ENCODE measurements at places on chromosomes 7 and 10. TPM values are rescaled to one million over a fixed set of nuclear protein-coding genes. Genes with fewer than 3 reads are reported as not detected.

DNA sequence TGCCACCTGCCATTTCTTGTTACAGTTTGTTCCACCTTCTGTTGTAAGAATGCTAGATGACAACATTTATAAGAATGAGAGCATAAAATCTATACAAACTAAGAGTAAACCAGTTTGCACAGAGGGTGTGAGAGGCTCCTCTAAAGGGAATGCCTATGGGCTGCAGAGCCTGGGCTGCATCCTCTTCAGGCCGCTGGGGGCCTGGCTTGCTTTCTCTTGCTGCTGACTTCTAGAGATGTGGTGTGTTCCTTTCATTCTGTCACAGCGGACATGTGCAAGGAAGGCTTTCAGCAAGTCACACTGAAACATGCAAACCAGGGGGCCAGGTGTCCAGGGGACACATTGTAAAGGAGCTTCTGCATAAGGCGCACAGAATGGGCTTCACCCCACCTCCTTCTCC lies 7.1 kb upstream of the ATP6V1F start:
- no peaks in the 10 kb centered on the region for H3K27me3 ChIP-seq
- H3K27ac ChIP-seq, result no peak overlapping the region
- no peaks in the 10 kb centered on the region for H3K4me1 ChIP-seq
- no peak for DNase-seq

DNA sequence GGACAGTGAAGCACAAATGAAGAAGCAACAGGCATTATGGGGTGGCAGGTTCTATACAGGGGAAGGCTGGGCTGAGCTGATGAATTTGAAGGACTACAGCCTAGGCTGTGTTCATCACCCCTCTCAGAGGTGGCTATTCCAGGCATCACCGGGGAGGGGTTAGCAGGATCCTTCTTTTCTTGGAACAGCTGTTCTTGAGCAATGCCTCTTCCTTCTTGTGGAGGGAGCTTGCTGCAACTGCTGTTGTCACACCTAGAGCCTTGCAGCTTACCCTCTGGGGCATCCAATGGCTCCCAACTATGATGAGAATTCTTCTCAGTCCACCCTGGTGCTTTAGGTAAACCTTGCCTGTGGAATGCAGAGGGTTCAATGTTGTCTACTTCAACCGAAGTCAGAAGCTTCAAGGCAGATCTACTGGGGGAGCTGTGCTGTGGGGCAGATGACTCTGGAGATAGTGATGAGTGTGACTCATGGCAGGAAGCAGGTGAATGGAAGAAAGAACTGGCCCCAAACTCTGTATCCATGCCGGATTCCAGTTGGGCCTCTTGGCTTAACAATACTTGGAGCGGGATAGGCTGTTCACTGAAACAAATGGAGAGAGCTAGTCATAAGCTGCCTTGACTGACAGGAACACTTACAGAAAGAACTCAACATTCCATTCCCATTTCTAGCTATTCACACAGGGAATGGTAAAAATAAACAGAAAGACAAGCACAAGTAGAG lies 21.5 kb upstream of the PPP3CB start:
- no peak overlapping the region for H3K4me3 ChIP-seq
- no peaks in the 10 kb centered on the region for H3K4me1 ChIP-seq
- no peaks in the 10 kb centered on the region for H3K27me3 ChIP-seq
- H3K27ac ChIP-seq, result no peak overlapping the region
- no peaks in the 10 kb centered on the region for H3K36me3 ChIP-seq

DNA sequence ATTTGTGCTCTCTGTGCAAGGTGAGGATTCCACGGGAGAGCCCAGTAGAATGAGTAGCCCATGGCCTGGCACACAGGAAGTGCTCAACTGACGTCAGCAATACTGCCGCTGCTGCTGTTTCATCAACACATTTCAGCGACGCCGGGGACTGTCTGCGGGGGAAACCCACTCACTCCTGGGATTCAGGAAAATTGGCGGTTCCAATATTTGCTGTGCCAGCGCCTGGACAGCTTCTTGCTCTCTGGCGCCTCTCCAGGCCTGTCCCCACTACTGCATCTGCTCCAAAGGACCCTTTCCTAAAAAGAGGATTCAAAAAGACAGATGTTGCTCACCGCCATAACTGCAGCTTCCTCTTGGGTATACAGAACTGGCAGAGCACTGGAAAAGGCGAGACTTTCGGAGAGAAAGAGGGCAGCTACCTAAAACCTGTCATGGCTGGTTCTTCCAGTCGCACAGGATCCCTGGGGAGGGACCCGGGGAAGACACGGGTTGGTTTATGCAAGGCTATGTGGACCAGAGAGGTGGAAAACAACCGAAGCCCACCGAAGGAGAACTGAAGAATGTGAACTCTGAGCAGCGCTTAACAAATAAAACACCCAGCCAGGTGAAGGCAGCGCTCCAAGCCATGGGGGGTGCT lies 39.7 kb upstream of the ENO4 start:
- no peak overlapping the region for H3K27ac ChIP-seq
- no peak for DNase-seq
- no peaks in the 10 kb centered on the region for H3K36me3 ChIP-seq
- peaks cover 10% of the 10 kb centered on the region for H3K27me3 ChIP-seq
- H3K4me1 ChIP-seq, result no peaks in the 10 kb centered on the region

Gene CALML3
- total RNA-seq, result not detected

Gene OR2A7
- 4.8 TPM for total RNA-seq
